ENCODE measurements at places on chromosomes 4 and X. TPM values are rescaled to one million over a fixed set of nuclear protein-coding genes. Genes with fewer than 3 reads are reported as not detected.

AMOT gene
- total RNA-seq: 1.5 TPM

RPL39 gene
- total RNA-seq: 623 TPM

DNA sequence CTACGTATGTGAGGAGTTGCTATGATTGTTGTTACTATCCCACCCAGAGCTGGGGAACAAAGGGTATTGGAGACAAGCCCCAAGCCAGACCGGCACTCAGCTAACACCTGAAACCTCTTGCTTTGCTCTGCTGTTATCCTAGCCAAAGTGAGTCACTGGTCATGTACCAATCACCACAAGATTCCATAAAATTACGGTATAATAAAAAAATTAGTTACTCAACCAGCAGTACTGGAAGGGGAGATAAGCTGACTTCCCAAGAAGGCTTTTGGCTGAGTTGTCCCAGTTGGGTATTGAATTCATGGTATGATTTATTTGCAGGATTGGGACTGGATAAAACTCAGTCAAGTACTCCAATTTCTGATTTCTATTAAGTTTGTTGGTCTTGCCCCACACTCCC lies 5.3 kb downstream of the EDA2R start:
- H3K4me3 ChIP-seq: no peak overlapping the region
- H3K4me1 ChIP-seq: no peaks in the 10 kb centered on the region
- H3K27ac ChIP-seq: no peak overlapping the region
- H3K36me3 ChIP-seq: no peaks in the 10 kb centered on the region
- DNase-seq: no peak

GRCh38 chr4:187006189-187006618 lies 282.5 kb upstream of the FAT1 start:
- H3K4me3 ChIP-seq: no peak overlapping the region
- H3K36me3 ChIP-seq: no peaks in the 10 kb centered on the region
- H3K27me3 ChIP-seq: no peaks in the 10 kb centered on the region
- no peak overlapping the region for H3K27ac ChIP-seq
